ENCODE measurements at places on chromosomes 12 and 14. TPM values are rescaled to one million over a fixed set of nuclear protein-coding genes. Genes with fewer than 3 reads are reported as not detected.

- no peak for DNase-seq
Measured at GRCh38 chr12:119672194-119672593, 4.3 kb downstream of the PRKAB1 start.

DNA sequence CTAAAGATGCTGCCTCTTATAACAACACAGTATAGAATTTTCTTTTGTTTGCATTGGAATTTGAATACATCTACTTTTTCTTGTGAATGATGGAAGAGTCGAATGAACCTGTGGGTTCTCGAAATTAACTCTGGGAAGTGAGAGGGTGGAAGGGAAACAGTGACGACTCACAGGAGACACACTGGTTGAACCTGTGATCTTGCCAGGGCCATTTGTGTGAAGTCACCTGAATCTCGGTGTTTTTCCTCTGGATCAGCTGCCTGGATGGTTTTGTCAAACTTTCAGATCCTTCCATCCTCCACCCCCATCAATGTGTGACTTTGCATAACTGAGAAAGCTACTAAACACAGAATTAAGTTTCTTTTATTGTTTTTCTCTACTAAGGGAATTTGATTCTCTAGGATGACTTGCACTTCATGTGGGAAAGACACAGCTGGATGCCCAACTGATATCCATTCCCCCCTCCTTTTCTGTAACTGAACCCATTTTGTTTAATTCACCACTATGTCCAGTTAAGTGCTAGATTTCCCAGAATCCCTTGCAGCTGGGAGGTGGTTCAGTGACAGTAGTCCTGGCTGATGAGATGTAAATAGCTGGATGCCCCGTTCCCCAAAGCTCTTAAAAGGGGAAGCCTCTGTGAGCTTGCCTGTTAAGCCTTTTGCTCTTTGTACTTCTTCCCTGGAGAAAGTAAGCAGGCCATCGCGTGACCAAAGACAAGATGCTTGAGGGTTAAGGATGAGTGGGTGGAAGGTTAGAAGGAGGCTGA, 6.3 kb downstream of the PPFIBP1 start:
- peak; percentile 51 for DNase-seq

- no peak for DNase-seq
Measured at GRCh38 chr14:99507860-99508640, 26.8 kb downstream of the CCNK start.

GRCh38 chr12:103969391-103969790, 3.7 kb downstream of the TDG start:
- DNase-seq, result no peak

GRCh38 chr12:6326316-6327228, 15.3 kb downstream of the TNFRSF1A start:
- DNase-seq, result peak; percentile 82

DNA sequence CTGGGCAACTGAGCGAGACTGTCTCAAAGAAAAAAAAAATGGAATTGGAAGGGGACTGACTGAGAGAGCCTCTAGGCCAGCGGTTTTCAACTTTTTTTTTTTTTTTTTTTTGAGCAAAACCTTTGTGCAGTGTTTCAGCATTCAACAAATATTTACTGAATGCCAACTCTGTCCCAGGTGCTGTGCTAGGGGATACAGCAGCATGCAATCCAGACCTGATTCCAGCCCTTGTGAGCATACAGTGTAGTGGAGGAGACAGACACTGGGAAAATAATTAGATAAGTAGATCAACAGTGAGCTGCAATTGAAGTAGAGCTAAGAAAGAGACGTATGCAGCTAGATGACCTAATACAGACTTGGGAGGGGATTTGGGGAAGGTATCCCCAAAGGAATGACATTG, 23.8 kb upstream of the LTBP2 start:
- no peak for DNase-seq

DNA sequence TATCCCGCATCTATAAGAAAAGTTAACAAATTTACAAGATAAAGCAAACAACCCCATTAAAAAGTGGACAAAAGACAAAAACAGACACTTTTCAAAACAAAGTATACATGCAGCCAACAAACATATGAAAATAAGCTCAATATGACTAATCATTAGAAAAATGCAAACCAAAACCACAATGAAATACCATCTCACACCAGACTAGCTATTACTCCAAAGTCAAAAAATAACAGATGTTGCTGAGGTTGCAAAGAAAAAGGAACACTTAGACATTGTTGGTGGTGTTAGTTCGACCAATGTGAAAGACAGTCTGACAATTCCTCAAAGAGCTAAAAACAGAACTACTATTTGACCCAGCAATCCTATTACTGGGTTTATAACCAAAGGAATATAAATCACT, 968.6 kb upstream of the USP15 start:
- no peak for DNase-seq

- DNase-seq, result no peak
Measured at GRCh38 chr12:64713376-64713775, 45.8 kb downstream of the GNS start.

- no peak for DNase-seq
Measured at GRCh38 chr12:122503147-122503751, 2.5 kb upstream of the ZCCHC8 start.

DNA sequence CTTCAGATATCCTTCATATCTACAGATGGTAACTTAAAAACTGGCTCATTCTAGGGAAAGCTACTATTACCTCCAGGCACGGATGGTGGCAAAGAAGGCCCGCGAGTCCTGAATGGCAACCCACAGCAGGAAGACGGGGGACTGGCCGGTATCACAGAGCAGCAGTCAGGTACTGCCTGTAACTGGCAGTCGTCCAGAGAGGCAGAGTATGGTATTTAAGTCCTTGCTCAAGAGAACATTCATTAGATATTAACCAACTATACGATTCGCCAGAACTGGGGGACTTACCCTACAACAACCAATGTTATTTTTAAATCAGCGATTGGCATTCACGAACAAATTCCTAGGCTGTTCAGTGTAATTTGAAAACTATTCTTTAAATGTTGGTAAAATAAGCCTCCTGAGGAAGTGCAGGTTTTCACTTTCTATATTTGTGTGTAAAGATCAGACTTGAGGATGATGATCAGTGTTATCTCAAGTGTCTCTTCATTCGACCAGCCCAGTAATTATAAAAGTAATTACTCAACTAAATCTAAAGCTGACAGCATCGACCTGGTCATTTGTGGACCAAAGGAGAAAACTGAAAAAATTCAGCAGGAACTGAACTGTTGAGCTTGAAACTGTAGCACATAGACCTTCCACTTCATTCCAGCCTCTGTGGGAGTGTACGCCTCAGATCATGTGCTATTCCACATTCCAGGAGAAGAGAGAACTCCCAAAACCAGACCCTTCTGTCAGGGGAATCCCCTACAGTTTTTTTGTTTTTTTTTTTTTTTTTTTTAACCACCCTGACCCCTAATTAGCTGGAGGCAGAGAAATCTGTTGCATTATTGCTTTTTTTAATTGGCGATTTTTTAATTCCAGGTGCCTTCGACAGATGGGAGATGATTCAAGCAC, 75.6 kb downstream of the ESR2 start:
- no peak for DNase-seq

- DNase-seq, result no peak
Measured at GRCh38 chr14:95085321-95085720, 72.0 kb downstream of the DICER1 start.

GRCh38 chr12:76611533-76611932, 52.0 kb upstream of the OSBPL8 start:
- peak; percentile 39 for DNase-seq

DNA sequence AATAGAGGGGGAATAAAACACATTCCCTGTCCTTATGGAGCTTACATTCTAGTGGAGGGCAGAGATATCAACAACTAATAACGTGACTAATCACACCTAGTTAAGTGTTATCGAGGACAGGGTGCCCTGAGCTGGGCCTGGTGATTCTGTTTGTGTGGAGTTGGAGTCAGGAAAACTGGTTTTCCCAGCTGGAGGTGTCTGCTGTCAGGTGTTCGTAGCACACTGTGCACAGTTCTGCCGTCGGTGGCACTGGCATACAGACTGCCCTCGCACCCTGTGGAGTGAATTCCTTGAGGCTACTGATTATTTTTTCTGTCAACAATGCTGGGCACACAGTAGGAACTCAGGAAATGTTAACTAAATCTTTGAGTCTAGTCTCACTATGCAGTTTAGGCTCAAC, 900 bp upstream of the MTERF2 start:
- DNase-seq, result no peak

DNA sequence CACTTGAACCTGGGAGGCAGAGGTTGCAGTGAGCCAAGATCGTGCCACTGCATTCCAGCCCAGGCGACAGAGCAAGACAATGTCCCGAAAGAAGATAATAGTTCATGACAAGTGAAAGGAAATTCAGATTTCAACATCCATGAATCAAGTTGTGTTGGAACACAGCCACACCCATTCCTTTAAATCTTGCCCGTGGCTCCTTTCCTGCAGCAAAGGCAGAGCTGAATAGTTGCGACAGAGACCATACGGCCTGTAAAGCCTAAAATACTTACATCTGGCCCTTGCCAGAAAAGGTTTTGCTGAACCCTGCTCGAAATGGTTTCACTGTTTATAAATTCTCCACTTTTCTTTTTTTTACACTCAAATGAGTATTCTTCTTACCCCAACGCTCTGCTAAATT, 17.7 kb upstream of the ITPK1 start:
- no peak for DNase-seq

DNA sequence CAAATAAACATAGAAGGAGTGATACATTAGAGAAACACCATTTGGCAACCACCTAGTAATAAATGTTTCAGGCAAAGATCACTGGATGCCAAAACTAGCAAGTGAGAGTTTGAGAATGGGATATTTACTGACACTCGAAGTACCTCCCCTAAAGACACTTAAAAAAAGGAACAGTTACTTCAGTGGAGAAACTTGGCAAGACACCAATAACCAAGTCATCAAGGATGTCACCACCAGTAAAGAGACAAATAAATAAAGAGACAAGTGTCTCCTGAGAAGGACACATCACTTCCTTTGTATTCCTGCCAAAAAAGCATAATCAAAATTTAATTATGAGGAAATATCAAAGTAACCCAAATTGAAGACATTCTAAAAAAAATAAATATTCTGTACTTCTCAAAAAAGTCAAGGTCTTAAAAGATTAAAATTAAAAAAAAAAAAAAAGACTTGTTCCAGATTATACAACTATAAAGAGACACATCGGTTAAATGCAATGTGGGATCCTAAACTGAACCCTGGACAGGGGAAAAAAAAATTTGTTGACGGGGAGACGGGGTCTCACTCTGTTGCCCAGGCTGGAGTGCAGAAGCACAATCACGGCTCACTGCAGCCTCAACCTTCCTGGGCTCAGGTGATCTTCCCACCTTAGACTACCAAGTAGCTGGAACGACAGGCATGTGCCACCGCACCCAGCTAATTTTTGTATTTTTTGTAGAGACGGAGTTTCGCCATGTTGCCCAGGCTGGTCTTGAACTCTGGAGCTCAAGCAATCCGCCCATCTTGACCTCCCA, 26.4 kb downstream of the TM7SF3 start:
- no peak for DNase-seq

- no peak for DNase-seq
Measured at GRCh38 chr12:117147639-117148038, 42.6 kb downstream of the FBXO21 start.

DNA sequence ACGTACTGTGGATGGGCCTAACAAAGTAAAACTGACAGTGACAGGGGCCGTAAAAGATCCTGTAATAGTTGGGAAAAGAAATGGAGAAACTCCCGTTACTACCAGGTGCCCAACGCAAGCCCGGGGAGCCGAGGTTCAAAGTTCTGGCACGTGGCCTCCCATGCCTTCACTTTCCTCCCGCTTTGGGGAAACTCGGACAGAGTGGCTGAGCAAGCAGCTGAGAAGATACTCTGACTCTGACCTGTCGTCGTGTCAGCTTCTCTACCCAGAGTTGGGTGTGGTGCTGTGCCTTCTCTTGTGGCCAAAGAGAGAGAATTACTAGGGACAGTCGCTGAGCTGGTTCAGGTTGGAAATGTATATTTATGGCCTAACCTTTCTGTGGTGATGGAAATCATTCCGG, 1.7 kb downstream of the B4GALNT3 start:
- DNase-seq, result no peak

GRCh38 chr12:41653386-41654326, 465.5 kb downstream of the PDZRN4 start:
- no peak for DNase-seq

DNA sequence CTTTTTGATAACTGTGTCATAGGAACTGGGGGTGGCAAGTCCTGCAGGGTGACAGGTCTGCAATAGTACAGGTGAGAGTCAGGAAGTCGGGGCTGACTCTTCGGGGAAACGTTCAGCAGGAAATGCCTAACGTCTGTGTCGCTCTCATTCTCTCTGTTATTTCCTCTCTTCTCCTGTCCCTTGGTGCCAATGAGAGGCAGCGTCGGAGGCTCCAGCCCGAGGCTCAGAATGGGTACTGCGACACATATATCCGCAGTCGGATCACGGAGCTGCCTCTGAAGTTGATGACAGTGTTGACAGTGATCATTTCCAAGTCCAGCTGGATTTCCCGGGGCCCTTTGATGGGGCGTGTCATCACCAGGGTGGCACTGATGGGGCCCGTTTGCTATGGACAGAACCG, 2.7 kb upstream of the TC2N start:
- no peak for DNase-seq

DNA sequence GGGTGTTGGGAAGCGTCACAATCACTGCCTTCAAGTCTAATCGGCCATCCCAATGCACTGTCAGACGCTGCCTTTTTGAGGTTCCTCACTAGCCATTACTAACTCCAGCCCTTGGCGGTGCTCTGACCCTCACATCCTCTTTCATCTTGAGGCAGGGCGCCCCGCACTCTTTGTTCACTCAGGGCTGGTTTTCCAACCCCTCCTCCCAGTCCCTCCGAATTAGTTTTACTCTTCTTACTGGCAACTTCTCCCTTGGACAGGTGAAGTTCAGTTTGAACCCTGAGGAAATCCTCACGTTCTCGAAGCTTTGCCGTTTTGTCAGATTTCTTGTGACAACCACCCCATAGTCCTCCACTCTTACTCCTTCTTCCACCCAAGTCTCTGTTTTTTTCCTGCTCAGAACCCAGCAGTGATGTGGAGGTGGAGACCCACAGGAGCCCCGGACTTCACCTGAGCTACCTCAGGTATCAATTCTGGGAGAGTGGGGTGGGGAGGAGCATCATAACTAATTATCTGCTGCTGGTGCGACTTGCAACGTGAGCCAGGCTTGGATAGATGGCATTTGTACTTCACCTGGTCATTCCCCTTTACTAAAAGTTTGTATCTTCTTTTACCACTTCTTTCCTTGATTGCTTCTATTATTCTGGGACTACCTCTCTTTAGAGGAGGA, 757 bp downstream of the ZC3H10 start:
- DNase-seq, result no peak

DNA sequence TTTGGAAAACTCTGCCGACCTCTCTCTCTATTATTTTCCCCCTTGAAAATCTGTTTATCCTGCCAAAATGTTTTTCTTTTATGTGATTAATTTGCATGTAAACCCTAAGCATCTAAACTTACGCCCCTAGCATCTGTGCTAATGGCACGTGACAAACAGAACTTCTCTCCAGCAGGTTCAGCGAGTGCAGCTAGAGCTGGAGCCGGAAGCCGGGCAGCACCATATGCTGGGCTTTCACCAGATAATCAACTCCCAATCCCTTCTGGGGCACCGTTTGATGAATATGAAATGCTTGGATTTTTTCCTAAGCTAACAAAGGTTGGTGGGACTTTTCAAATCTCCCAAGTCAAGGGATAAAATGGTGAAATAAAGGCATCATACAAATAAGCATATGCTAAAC, 667.5 kb upstream of the TMEM132C start:
- no peak for DNase-seq

The KCNK10 gene
- not detected for total RNA-seq

The B4GALNT1 gene
- total RNA-seq, result not detected

The AKAP5 gene
- 0.22 TPM for total RNA-seq

The PRH2 gene
- not detected for total RNA-seq

The NPFF gene
- total RNA-seq, result not detected

The WNT5B gene
- 0.20 TPM for total RNA-seq

The PRH1 gene
- 5.2 TPM for total RNA-seq

The KRT71 gene
- total RNA-seq, result not detected

The KRT75 gene
- total RNA-seq, result not detected

The PTPRB gene
- 112 TPM for total RNA-seq

The TPH2 gene
- total RNA-seq, result not detected

All from lung microvascular endothelial cell (primary cell).